Right renal pelvis (tissue), 4 donors: ENCODE measurements at places on chromosomes 11 and 22. TPM values are rescaled to one million over a fixed set of nuclear protein-coding genes. Genes with fewer than 3 reads are reported as not detected.

DNA sequence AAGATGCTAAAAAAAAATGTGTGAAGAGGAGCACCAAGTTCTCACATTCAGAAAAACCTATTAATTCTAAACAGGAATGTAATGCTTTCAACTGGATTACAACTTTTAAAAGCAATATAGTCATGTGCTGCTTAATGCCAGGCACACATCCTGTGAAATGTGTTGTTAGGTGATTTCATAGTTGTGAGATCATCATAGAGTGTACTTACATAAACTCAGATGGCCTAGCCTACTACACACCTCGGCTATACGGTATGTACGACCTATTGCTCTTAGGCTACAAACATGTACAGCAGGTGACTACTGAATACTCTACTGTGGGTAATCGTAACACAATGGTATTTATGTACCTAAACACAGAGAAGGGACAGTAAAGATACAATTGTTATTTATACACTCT lies 142.3 kb downstream of the RBFOX2 start:
- no peak for DNase-seq

DNA sequence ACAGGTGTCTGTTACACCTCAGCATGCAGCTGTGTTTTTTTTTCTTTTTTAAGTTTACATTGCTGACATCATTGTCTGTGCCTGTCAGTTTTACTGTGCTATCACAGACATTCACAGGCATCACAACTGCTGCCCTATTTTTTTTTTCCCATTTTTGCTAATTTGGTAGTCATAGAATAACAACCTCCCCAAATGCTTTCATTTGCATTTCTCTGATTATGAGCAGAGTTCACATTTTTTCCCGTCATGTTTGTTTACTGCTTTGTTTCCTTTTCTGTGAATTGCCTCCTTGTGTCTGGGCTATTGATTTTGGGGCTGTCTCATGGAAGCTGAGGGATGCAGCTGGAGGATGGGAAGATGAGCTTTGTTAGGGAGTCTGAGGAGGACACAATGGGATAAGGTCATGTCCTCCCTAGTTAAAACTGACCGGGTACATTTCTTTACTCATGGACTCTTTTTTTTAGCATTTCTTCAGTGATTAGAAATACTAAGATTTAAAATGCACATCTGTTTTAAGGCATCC lies 155.1 kb downstream of the LDLRAD3 start:
- no peak for DNase-seq

DNA sequence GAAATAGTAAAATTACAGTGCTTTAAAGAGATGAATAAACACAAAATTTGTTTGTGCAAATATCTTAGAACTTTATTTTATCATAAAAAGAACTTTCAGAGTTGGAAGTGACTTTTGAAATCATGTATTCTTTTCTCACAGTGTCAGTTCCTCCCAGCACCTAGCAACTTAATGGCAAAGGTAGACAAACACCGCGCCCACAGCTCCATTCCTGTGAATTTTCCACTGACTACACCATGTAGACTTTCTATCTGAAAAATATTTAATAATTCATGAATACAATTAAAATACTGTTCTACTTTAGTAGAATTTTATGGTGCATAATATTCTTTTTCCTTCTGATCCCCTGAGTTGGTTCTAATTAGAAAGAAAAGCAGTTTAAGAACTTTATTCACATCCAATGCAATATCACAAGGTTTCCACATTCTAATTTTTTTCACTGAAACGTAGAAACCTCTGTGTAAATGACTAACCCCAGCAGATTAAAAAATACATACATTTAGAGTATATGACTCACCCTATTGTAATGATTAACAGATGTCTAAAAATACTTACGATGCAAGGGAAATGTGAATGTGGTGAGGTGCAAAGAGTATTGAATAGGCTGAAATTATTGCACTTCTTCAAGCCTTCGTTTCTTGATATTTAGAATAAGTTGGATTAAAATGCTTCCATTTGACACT lies 218.2 kb upstream of the CCDC179 start:
- DNase-seq: no peak

- no peak for DNase-seq
Observed at GRCh38 chr11:3849297-3849874, 6.1 kb upstream of the STIM1 start.

GRCh38 chr22:19178065-19178656 lies 375 bp downstream of the SLC25A1 start:
- no peak for DNase-seq

The PHF21B gene
- 4.7 TPM for polyA plus RNA-seq

- DNase-seq: no peak
Observed at GRCh38 chr11:414318-414857, 411 bp downstream of the SIGIRR start.

DNA sequence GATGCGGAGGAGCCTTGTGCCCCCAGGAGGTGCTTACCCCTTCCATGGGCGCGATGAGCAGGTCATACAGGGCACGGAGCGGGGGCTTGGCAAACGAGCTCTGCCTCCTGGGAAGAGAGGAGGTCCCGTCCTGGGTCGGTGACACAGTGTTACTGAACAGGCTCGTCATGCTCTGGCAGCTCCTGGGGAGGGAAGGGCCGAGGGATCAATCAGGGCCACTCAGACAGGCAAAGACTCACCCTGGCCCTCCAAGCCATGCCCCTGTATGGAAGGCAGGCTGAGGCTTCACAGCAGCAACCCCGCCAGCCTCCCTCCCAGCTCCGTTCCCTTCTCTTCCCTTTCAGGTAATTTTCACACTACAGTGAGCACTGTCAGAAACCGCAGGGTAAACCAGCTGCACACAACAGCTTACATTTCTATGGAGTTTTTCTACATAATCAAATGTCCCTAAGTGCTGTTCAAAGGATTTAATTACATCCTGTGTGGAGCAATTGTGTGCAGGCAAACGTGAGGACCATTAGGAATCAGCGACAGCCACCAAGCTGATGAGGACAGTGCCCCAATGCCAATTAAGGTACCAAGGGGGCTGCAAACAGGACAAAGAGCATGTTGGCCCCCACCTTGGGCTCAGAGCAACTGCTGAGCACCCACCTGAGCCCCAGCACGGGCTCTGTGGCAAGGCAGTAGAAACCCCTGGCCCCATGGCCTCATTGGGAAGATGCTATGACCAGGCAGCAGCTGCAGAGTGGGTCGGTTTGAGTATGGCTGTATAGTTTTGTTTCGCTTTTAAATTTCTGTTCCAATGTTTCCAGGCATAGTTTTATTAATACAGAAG lies 95.4 kb upstream of the PITPNB start:
- DNase-seq: no peak

DNA sequence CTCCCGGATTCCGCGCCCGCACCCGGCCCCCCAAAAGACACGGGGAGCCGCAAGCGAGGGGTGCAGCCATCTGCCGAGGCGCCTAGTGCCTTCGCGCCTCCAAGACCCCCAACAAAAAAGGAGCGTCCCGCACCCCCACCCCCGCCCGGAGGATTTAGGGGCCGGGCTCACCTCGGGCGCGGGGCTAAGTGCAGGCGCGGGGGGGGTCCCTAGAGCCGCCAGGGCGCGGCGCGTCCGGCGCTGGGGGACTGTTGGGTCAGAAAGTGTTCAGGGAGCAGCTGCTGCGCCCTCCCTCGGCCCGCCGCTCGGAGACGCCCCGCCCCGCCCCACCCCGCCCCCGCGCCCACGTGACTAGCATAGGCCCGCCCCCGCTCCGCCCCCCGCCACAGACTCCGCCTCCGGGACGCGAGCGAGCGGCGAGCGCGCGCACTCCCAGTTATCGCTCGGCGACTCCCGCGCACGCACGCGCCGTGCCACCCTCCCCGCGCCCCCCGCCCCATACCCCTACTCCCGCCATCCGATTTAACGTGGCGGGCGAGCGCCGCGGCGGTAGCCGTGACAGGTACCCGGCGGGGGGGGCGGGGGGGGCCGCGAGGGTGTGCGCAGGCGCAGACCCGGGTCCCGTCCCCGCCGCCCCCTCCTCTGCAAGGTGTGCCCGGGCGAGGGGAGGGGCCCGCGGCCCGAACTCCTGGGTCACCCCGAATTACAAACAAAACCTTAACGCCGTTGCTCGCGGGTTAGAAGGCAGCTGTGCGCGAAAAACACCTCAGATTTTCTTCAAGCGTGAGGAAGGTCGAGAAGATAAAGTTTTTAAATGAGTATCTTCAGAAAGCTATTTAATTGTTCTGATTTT lies 56.2 kb downstream of the KCNJ4 start:
- DNase-seq: peak; percentile 52

The CST6 gene
- not detected for polyA plus RNA-seq

The APOA5 gene
- not detected for polyA plus RNA-seq

The SYT13 gene
- 15.7 TPM for polyA plus RNA-seq

The C11orf91 gene
- polyA plus RNA-seq: not detected

DNA sequence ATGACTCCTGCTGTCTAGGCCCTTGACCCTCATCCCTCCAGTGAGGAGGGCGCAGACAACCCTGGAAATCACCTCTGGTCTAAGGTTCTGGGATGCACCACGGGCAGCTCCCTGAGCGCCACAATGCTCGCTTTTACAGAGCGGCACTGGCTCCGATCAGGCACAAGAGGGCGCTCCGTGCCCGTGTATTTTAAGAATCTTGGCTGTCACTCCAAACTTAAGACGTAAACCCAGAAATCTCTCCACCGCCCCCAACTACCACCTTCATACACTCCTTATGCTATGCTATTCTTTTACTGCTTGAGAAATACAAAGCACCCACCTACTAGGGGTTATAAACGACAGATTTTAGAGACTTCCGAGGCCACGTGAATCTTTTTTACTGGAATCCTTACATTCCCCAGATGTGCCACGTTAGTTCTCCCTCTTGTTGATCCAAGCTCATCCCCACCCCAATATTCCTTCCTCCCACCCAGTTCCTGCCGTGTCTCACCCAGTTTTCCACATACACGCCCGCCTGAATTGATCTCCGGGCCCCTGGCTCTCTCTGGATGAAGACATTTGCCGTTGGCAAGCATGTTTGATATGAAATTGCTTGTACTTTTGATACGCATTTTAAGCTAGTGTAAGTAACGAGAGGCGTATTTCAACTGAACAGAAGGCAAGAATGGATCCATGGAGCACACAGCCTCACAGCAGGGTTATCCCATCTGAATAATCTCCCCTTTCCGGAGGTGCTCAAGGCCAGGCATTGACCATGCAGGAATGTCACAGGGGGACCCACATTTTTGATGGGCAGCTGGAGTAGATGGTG lies 453.5 kb downstream of the OPCML start:
- peak; percentile 31 for DNase-seq

The SGSM1 gene
- 2.7 TPM for polyA plus RNA-seq

DNA sequence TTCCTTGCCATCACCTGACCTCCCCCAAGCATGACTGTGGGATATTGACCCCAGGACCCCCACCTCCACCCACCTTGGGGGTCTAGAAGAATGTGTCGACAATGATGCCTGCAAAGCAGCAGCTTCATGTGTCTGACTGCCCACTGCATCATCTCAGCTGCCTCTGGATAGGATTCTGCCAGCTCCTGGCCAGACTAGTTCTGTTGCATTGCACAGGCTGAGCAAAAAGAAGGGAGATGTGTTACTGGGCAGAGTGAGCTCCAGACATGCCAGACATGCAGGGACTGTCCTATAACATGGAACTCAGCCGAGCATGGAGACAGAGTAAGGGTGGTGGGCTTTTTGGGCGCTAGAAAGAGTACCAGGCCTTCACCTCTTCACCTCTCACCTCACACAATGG lies 36.7 kb downstream of the FBXO7 start:
- DNase-seq: no peak

GRCh38 chr22:36155702-36156101 lies 4.9 kb downstream of the APOL3 start:
- no peak for DNase-seq

DNA sequence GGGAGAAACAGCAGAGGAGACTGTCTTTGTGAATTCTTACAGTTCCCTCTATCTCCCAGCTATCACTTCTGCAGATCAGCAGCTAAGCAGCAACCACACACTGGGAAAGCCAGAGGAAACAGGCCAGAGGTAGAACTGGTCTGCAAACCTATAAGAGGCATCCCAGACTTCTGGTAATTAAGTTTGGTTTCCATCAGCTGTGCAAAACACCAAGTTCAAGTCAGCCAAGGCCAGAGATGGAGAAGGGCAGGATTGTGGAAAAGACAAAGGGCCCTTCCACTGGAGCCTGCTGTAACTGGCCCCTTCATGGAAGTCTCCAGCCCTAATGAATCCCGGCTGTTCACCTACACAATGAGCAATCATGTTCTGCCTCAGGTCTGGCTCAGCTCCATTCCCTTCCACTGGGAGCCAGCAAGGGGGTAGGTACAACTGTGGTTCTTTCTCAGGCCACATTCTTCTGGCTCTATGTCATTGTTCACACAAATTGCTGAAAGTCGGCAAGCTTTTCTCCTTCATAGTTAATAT lies 4.6 kb upstream of the PAMR1 start:
- no peak for DNase-seq

DNA sequence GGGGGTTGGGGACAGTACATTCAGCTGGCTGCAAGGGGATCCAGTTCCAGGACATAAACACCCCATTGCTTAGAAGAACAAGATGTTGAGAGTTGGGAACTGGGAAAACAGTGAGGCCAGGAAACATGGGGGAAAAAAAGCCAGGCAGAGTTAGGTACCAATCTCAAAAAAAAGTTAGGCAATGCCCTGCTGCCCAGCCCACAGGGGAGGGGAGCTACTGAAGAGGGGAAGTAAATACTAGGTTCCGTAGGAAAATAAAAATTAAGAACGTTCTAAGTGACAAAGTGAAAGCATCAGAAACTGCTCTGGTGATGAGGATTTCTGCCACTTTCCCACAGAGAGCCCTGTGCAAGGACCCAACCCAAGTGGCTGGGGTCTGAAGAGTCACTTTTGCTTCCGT lies 12.0 kb downstream of the SPTBN2 start:
- no peak for DNase-seq

DNA sequence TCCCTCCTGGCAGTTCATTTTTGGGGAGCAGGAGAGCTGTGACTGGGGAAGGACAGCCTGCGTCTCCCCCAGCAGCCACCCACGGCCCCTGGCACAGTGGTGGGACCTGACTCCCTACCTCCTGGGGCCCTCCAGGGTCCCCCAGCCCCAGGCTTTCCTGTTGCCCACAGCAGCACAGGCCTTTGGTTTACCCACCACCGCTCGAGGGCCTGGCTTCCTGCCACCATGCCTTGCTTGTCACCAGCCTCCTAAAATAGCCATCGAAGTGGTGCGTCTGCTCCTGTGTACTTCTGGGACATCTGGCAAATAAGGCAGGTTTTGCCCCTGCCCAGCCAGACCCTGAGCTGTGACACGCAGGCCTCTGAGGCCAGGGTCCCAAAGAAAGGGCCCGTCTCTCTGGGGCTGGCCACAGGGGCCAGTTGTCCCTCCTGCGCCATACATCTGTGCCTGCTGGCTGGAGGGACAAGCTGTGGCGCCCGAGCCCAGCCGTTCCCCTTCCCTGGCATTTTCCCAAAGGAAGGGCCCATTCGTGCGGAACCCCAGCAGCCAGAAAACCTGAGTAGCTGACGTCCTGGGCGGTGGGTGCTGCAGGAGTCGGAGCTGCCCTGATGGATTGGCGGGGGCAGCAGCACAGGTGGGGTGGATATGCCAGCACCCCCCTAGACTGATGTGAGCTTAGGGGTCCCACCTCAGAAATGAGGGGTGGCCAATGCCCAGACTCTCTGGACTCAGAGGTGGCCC lies 14.6 kb downstream of the PHLDA2 start:
- no peak for DNase-seq
